ENCODE measurements at places on chromosomes 1 and 21.

DNA sequence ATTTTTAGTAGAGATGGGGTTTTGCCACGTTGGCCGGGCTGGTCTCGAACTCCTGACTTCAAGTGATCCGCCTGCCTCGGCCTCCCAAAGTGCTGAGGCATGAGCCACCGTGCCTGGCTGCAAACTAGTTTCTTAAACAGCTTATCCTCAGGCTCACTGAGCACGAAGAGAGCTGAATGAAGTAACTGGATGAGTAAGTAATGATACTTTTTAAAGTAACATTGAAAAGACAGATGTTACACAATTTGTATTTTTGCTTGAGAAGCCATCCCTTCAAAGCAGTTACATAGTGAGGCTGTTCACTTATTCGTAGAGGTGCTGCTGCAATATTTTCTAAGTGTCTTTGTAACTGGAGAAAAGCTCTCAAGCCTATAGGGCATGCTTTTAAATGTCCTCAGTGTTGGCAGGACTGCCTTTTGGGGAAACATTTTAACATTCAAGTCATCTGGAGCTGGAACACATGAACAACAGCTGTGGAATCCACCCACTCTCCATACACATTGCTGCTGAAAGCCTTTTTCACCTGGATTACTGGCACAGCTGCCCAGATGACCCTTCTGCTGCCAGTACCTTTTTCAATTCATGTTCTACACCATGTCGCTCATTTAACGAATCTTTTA, 2.7 kb upstream of the YBX1 start:
- peak; percentile 20 for DNase-seq

DNA sequence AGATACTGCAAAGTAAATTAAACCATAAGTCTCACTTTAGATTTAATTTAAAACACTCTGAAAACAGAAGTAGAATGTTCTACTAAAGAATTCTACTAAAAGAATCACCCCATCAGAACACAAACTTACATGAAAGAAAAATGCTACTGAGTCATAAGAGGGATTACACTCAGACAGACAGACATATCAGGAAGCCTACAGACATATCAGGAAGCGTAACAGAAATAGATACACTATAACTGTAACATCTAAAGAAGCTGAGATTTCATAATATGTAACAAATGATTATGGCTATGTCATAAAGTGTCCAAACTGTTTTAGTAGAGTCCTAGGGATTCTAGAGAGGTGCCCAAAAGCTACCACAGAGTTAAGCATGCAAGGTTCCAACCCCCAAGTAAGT, 23.9 kb downstream of the FOXJ3 start:
- peak; percentile 45 for DNase-seq

DNA sequence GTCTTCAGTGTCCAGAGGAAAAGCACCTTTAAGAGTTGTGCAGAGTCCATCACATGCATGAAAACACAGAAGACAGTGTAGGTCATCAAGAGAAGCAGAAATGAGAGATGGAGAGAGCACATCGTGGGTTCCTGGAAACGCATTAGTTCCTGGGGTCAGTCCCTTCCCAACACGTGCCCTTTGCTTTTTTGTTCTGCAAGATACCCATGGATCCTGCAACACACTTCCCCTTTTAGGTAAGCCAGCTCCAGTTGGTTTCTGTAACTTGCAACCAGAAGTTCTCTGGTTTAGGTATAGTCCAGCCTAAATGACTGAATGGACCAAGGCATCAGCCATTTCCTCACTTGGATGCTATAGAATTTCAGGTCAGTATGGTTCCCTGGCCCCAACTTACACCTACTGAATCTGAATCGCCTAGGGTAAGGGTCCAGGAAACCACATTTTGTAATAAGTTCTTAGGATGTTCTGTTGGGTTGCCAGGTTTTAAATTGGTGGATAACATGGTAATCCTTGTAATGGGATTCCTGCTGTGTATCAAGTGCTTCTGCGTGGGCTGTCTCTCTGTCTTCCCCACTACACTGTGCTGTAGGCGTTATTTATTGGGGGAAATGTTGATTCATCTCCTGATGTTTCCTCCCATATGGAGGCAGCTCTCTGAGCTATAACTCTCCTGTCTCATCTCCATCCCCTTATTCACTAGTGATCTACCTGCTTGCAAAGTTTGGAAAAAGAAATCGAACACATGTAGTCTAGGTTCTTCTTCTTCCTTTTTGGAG, 230.6 kb downstream of the TNR start:
- DNase-seq = no peak

DNA sequence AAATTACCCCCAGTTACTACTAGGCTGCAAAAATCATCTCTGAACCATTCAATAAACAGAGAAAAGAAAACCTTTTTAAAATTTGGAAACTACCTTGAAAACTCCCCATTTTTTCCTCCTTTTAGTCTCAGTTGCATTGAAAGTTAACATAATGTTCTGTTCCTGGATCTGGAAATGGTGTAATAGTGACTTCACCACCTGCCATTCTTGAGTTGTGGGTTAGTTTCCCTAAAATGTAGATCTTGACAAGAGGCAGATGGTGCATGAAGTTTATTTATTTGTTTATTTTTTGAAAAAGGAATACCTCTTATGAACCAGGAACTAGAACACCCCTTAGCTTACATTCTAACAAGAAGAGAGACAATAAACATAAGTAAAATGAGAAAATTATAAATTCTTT, 72.8 kb downstream of the ATF6 start:
- no peak for DNase-seq
